NCI-H146 (cell line): ENCODE measurements at places on chromosomes 16 and 17.

GRCh38 chr17:27318228-27318627 is 24.3 kb downstream of the WSB1 start:
- DNase-seq, result no peak

- DNase-seq, result no peak
Observed at GRCh38 chr16:65940711-65941110, 425.8 kb upstream of the CDH5 start.

GRCh38 chr16:58024486-58025350 is 836 bp upstream of the MMP15 start:
- DNase-seq, result peak; percentile 41

DNA sequence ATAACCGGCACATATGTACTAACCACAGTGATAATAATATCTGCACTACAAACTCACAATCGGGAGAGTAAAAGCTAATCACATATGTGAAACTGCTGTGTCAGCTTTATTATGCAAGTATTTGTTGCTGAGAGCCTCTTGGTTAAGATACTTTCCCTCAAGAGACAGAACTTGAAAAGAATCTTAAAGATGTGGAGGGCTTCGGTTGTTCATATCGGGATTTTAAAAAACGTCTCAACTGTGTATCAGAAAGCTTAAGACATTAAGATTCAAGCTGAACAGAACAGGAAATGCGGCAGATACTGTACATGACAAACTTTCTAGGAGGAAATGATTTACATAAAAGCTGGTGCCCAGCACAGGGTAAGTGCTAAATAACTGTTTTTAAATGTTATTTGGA is 27.5 kb upstream of the HLF start:
- DNase-seq, result no peak

DNA sequence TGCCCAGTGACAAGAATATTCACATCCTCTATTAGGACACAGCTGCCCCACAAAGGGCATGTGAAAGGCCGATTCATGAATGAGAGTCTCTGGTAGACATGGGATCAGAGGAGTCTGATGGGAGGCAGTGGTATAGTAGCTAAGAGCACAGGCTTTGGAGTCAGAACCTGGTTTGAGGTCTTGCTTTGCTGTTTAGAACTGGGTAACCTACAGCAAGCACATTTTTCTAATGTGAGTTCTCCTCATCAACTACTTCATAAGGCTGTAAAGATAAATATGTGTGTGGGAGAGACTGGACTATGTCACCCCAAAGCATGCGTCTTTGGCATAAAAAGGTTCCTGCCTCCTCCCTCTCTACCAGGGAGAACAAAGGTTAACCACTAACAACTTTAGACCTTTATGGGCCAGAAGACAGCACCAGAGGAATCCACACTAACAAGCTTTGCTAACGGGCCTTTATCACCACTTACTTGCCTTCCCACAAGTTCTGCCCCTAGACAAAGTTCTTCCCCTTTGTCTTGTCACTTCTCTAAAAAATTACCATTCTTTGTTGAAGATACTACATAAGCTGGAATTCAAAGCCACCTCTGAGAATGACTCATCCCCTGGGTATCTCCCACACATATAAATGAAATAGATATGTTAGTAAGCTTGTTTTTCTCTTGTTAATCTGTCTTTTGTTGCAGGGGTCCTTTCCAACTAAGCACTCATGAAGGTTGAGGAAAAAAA is 21.1 kb downstream of the CDR2 start:
- DNase-seq, result no peak

- DNase-seq, result no peak
Observed at GRCh38 chr17:80895366-80895765, 96.3 kb upstream of the CHMP6 start.

GRCh38 chr16:73170612-73171038 is 122.7 kb upstream of the ZFHX3 start:
- no peak for DNase-seq

DNA sequence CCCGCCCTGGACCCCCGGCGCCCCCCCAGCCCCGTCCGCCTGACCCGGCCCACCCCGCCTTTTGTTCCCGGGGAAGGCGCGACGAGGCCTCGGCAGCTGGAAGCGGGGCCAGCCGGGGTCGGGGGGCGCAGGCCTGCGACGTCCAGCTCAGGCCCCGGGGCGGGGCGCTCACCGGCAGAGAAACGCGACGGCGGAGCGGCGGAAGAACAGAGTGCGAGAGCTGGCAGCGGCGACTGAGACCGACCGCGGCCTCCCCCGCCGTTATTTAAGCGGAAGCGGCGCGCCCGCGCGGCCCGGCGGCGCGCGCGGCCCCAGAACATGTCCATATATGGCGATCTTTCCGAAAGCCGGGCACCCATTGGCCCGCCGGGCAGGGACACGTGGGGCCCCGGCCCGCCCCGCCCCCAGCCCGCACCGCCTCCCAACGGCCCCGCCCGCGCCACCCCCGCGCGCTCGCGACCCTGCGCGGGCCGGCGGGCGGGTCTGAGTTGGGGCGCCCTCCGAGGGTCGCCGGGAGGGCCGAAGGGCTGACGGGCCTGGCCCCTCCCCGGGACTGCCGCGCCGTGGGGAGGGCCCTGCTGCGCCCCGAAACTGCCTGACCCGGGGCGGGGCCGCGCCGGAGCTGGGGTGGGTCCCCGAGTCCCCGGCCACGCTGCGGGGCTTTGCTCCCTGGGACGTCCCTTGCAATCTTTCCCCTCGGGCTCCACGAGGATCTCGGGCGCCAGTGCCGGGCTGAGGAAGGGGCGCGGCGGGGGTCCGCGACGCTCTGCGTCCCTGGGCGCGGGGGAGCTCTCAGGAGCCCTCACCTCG is at the start of gene ACTG1:
Gene ACTG1, minus strand, starts transcription at position 238 of the 810 bp plus-strand sequence. CDS start 445 bp downstream, outside the sequence.
- peak; percentile 94 for DNase-seq

- no peak for DNase-seq
Observed at GRCh38 chr17:75894049-75894733, 2.6 kb downstream of the TRIM65 start.

- DNase-seq, result no peak
Observed at GRCh38 chr16:2960183-2961010, 3.7 kb upstream of the KREMEN2 start.

GRCh38 chr17:21012736-21013135 is 30.1 kb downstream of the USP22 start:
- DNase-seq, result no peak

DNA sequence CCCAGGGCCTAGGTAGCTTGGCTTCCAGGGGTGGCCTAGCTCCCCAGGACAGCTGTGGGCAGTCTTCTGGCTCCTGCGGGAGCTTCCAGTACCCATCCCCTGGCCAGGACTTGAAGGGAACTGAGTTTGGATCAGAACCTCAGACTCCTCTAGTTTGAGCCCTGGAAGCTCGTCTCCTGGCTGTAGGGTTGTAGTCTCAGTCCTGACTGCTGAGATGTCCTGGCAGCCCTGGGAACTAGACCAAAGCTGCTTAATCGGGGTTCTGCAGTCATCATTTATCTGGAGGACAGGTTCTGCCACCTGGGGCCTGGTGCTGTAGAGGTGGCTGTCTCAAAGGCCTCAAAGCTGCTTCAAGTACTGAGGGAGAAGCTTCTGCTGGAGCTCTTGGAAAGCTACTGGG is 163.7 kb downstream of the WSCD1 start:
- no peak for DNase-seq

DNA sequence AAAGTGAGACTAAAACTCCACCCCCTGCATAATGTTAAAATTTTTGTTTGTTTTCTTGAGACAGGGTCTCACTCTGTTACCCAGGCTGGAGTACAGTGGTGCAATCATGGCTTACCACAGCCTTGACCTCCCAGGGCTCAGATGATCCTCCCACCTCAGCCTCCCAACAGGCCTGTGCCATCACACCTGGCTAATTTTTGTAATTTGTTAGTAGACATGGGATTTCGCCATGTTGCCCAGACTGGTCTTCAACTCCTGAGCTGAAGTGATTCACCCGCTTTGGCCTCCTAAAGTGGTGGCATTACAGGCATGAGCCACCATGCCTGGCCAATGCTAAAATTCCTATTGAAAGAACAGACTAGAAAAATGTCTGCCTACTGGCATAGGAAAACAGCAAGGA is 103.8 kb downstream of the TRIM37 start:
- no peak for DNase-seq

- DNase-seq, result no peak
Observed at GRCh38 chr17:68863091-68863652, 92.0 kb downstream of the ABCA8 start.

GRCh38 chr16:8867932-8868415 is 832 bp downstream of the CARHSP1 start:
- DNase-seq, result no peak

DNA sequence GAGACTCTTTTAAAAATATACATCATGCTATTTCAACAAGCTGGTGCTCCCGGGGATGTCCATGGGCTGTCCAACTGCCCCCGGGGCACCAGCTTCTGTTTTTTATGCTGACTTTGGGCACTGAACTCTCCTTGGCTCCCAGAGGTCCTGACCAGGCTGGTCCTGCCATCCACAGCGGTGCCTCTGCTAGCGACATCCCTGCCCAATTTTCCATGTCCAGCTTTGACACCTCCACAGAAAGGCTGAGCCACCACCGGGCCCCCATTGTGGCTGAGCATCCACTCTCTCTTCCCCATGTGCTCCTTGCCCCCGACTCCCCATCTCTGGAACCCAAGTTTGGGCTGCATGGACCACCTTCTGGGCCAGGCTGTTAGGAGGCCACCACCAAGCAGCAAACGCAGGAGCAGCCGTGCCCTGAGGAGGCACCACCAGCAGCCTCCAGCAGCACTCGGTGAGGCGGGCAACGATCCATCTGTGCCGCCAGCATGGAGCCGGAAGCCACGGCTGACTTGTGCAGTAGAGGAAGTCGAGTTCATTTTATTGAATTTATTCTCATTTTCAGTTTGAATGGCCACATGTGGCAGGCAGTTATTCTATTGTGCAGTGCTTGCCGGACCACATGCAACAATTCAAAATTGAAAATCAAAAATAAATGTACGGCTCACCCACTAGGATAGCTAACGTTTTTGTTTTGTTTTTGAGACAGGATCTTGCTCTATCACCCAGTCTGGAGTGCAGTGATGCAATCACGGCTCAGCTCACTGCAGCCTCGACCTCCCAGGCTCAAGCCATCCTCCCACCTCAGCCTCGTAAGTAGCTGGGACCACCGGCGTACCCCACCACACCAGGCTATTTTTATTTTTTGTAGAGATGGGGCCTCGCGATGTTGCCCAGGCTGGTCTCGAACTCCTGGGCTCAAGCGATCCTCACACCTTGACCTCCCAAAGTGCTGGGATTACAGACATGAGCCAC is 2.8 kb upstream of the MEAK7 start:
- DNase-seq, result no peak

GRCh38 chr17:33753452-33753851 is 460.4 kb upstream of the ASIC2 start:
- DNase-seq, result no peak

GRCh38 chr17:83180996-83181481 is 101.6 kb downstream of the METRNL start:
- no peak for DNase-seq

- peak; percentile 45 for DNase-seq
Observed at GRCh38 chr17:49494986-49495841, at the start of gene NGFR. TSS of gene NGFR (plus strand) at chr17:49495293. CDS start at chr17:49495418, 125 bp downstream.

GRCh38 chr17:2855063-2855600 is 58.9 kb downstream of the RAP1GAP2 start:
- DNase-seq, result no peak

- DNase-seq, result no peak
Observed at GRCh38 chr16:670485-671352, 2.8 kb downstream of the RHOT2 start.

- DNase-seq, result no peak
Observed at GRCh38 chr16:5176505-5176904, 78.9 kb upstream of the EEF2KMT start.

GRCh38 chr17:58308173-58308984 is 20.2 kb downstream of the TSPOAP1 start:
- no peak for DNase-seq

- DNase-seq, result no peak
Observed at GRCh38 chr17:50263331-50264262, 10.7 kb upstream of the TMEM92 start.

DNA sequence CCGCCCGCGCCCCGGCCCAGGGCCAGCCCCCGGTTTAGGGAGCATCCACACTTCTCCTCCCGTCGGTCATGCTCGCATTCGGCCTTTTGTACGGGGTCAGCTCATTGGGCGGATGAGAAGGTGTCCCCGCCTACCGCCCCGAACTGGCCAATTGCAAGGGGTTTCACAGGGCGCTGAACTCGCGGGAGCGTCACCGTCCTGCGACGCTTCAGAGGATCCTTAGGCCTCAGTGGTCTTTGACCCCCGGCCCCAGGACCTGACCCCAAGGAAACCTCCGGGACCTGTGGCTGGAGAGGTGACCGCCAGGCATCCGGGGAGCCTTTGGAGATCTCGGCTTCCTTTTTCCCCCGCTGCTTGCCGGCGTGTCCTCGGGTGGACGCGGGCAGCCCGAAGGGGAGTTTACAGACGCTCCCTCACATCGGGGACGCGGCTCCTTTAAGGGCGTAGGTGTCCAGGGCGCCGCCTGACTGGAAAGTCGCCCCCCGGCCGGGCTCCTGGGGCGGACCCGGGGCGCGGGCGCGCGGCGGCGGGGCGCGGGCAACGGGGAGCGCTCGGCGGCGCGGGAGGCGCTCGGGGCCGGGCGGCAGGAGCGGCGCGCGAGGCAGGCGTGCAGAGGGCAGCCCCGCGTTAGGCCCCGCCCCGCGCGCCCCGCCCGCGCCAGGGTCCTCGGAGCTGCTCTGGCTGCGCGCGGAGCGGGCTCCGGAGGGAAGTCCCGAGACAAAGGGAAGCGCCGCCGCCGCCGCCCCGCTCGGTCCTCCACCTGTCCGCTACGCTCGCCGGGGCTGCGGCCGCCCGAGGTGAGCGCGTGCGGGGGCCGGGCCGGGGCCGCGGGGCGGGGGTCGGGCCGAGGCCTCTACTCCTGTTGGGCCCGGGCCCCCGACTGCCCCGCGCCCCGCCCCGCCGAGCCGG is at the start of gene UBE2I:
Gene UBE2I, plus strand, starts transcription at position 660 of the 909 bp plus-strand sequence. CDS start 4,395 bp downstream, outside the sequence.
- peak; percentile 99 for DNase-seq

DNA sequence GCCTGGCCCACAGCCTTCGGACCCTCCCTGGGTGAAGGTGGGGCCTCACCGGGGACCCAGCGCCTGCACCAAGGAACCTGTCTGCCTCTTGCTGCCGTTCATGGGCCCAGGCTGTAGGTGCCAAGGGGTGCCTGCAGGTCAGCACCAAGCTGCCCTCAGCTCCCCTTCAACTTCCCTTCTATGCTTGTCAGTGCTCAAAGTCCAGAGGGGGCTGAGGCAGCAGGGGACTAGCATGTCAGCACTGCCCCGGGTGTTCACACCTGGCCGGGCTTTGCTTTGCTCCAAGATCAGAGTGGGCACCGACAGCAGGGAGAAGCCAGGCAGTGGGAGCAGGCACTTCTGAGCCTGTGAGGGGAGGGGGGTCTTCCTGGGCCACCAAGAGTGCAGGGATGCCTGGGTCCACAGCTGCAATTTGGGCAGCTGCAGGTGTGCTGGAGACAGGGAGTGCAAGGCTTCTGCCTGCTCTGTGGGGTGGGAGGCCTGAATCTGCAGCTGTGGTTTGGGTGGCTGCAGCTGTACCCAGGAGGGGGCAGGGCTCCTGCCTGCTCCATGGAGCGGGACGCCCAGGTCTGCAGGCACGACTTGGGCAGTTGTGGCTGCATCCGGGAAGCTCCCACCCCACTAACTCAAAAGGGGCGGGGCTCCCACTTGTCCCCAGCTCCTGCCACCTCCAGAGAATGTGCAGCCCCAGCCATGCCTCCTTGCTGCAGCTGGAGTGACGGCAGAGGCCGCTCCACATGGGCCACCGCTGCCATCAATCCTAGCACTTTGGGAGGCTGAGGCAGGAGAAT is 27.6 kb upstream of the PRM1 start:
- DNase-seq, result no peak
